C1 segment of cervical spinal cord (tissue), 14 donors: ENCODE measurements at places on chromosomes 7 and 10.

GRCh38 chr10:5971886-5972285 lies 5.5 kb downstream of the IL15RA start:
- DNase-seq = no peak

DNA sequence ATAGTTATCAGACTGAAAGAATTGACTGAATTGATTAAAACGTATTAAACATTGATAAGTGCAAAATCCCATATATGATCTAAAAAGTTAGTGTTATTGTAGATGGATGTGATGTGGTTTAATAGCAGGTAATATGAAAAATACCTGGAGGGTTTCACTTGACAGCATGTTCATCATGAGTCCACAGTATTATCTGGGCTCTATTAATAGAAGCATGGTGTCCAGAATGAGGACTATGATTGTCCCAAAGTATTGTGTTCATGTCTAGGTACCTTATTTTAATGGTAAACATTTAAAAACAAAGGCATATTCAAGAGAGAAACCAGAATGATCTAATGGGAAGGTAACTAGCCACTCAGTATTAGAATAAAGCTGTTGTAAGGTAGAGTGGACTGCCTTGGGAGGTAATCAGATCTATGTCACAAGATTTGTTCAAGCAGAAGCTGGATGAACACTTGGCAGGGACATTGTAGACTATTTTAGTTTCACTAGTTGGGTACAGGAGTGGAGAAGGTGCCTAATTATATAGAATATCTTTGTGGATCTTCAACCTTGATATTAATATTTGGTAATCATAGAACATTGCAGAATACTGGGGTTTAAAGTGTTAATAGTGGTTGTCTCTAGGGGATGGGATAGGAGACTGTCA lies 43.5 kb downstream of the MCU start:
- DNase-seq = no peak

DNA sequence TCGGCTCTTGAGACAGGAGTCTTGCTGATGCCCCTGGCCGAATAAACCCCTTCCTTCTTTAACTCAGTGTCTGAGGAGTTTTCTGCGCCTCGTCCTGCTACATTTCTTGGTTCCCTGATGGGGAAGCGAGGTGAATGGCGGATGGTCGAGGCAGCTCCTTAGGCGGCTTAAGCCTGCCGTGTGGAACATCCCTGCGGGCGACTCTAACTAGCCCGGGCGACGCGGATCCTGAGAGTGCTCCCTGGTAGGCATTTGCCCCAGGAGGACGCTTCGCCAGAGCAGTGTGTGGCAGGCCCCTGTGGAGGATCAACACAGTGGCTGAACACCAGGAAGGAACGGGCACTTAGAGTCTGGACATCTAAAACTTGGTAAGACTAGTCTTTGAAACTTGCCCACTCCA lies 12.0 kb upstream of the EPHB4 start:
- no peak for DNase-seq

- DNase-seq = no peak
These were observed 44.3 kb upstream of the ZNF107 start for GRCh38 chr7:64621656-64622055.

DNA sequence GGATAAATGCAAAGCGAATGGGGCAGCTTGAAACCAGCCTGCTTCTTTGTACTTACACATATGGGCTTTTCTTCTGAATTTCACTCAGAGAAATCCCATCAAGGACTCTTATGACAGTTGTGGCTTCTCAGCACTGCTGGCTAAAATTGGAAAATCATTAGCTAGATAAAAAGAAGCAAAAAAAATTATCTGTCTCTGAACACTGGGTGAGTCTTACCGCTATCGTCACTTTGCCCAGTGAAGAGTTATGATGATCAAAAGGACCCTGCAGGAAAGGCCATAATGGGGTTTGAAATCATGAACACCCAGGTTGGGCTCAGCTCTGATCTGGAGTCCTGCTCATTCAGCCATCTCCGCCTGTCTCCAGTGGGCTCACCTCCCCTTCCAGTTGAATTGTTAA lies 34.3 kb downstream of the AOAH start:
- no peak for DNase-seq

DNA sequence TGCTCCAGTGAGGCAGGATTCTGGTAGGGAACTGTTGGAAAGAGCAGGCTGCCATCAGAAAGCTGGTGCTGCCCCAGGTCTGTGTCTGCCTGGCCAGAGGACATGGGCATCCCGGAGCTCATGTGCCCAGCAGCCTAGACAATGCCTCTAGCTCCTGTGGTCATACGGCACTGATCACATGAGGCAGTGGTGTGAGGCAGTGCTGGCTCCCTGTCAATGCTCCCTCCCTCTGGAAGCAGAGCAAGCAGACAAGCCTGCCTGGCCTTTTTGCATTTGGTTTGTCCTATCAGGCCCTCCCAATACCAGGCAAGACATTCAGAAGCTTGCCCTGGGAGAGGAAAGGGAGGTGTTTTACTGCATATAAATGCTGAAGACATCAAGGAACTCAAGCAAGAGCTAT lies 19.5 kb upstream of the MMP21 start:
- DNase-seq = peak; percentile 42

DNA sequence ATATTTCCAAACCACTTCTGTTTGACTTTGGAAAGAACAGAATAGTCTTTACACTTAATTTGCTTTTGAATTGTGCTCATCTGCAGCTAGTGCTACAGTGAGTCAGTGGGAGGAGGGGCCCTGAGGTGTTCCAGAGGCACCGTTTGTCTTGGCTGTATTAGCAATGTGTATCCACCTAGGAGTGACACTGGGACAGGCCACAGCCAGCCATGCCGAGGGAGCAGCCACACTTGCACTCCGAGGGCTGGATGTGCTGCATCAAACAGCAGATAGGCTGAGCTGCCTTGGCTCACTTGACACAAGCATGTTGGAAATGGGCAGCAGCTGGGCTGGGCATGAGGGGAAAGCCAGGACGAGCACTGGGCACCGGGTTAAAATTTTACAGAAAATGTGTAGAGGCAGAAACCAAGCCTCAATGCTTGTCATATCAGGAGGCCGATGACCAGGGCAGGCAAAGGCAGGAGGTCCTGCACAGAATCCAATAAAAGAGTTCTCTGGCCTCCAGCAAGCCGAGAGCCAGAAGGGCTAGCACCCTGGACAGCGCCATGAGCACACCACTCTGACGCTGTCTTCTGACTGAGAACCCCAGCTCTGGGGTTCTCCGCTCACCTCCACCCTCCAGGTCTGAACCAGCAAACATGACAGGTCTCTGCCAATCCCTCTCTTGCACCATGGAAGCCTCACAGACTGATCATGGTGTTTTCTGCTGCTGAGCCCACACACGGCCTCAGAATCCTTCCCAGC lies 163.3 kb downstream of the GRID1 start:
- DNase-seq = no peak

GRCh38 chr10:63553031-63553430 lies 31.8 kb downstream of the REEP3 start:
- no peak for DNase-seq

GRCh38 chr7:74417419-74417971 lies 36.2 kb upstream of the GTF2IRD1 start:
- peak; percentile 49 for DNase-seq

GRCh38 chr7:80916770-80917741 lies 1.8 kb downstream of the SEMA3C start:
- no peak for DNase-seq

DNA sequence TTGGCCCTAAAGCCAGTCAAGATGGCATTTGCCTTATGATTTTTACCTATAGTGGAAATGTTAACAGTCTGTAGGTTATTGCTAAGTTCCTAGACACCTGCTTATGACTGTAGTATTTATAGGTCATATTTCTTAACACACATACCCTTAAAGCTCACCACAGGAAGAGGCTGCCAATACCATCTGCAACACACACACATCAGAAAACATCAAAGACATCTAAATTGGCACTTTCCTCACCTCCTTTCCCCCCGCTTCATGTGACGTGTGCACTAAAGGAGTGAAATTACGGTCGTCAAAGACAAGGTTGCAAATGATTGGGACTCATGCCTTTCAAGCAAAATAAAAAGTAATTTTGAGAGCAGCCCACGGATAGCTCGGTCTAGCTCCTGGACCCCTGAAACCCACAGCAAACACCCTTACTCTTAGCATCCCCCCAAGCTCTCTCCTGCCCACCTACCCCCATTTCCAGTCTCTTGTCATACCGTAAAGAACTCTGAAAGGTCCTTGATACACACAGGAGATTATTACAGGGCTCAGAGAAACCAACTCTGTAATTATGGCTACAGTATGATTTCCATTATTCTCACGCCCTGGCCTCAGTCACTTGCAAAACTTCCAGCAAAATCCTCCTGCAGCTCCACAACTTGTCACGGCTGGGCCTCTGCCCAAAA lies 90.5 kb downstream of the PLXNA4 start:
- no peak for DNase-seq

GRCh38 chr7:46607176-46607575 lies 686.1 kb upstream of the IGFBP3 start:
- no peak for DNase-seq

DNA sequence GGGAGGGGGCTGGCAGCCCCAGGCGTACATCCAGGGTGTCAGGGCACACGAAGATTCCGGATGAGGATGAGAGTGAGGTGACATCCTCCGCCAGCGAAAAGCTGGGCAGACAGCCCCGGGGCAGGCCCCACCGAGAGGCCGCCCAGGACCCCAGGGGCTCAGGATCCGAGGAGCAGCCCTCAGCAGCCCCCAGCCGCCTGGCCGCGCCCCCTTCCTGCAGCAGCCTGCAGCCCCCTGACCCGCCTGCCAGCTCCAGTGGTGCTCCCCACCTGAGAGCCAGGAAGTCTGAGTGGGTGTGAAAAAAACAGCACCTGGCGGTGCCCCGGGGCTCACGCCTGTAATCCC lies 3.2 kb downstream of the GJD4 start:
- no peak for DNase-seq

DNA sequence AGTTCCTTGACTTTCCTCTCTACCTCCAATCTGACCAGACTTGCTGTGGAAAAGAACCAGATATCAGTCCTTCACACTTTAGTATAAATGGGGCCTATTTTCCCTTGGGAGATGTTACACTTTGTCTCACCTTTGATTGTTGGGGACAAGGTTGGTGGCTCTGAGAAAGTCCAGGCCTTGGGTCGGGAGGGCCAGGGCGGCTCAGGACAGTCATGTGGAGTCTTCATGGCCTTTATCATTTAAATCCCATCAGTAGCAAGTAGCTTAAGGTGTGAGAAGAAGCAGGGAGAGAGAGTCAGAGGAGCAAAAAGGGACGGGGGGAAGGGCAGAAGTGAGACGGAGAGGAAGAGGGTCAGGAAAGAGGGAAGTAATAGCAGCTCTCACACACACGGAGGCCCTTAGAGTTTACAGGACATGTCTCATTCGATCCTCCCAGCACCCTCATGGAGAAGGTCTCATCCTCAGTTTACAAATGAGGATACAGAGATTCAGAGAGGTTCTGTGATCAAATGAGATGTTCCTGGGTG lies 40.5 kb downstream of the TBATA start:
- no peak for DNase-seq

DNA sequence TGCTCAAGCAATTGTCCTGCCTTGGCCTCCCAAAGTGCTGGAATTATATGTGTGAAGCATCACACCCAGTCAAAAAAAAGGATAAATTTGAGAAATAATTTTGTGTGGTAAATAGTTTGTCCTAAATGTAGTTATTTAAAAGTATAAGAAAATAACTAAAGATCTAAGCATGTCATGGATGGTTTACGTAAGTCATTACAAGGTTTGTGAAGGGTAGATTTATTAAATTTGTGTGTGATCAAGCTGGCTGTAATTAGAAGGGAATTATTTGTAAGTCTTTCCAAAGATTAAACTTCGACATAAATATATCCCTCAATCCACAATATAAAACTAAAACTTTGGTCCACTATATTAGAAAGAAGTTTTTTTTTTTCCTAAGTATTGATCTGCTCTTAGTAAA lies 28.6 kb downstream of the ORC5 start:
- no peak for DNase-seq

- no peak for DNase-seq
These were observed 134.2 kb upstream of the TEX47 start for GRCh38 chr7:88929719-88930118.

GRCh38 chr7:155401231-155401630 lies 56.7 kb upstream of the EN2 start:
- DNase-seq = no peak

DNA sequence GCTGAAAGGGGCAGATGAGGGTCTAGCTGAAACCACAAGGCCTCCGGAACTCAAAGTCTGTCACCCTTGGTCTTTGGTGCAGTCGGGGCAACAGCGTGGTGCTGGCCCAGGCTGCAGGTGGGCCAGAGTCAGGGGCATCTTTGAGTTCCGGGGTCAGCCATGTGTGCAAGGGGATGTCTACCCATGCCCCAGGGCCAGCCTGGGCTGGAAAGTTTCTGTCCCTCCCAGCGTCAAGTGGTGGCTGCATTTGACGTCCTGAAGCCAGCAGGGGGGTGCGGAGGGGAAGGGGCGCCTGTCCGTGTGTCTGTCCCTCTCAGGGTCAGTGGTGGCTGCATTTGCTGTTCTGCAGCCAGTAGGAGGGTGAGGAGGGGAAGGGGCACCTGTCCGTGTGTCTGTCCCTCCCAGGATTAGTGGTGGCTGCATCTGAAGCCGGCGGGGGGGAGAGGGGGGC lies 638 bp downstream of the BRAT1 start:
- no peak for DNase-seq

DNA sequence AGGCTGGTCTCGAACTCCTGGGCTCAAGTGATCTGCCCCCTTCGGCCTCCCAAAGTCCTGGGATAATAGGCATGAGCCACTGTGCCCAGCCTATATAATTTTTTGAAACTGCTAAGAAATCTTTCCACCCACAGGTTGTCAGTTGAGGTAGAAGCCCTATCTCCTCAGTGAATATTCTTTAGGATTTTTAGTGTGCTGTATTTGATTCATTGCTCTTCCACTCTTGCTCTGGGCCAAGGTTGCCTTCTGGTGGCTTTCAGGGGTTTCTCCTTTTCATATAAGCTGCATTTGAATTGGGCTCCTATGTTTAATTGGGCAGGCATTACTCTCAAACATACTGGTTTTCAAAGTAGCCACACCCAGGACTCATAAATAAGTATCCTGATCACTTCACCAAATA lies 931.2 kb downstream of the GATA3 start:
- DNase-seq = no peak

- DNase-seq = no peak
These were observed 86.0 kb upstream of the ANKRD1 start for GRCh38 chr10:91006752-91007346.

DNA sequence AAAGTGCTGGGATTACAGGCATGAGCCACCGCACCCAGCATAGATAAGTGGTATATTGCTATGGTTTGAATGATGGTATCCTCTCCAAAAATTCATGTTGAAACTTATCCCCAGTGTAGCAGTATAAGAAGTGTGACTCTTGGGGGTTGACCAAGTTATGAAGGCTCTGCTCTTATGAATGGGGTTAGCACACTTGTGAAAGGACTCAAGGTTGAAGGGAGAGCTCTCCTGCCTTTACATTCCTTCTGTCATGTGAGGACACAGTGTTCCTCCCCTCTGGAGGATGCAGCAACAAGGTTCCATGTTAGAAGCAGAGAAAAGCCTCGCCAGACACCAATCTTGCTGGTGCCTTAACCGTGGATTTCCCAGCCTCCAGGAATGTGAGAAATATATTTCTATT lies 58.0 kb downstream of the ADK start:
- DNase-seq = no peak

DNA sequence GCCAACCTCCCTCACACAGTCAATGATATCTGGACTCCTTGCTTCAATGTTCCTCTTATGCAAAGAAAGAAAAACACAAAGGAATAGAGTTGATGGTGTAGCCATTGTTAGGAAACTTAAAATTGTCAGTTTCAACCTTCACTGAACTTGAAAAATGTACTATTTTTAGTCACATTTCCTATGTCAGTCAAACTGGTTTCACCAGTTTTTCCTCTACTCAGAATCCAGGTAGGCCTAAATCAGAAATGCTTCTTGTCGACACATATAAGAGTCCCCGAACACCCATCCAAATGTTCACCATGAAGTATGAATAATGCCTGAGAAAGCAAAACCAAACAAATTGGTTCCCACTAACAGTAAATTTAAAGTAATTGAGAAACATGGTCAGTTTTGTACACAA lies 42.4 kb upstream of the ZMYND11 start:
- no peak for DNase-seq
